ENCODE measurements at places on chromosomes 4 and X. TPM values are rescaled to one million over a fixed set of nuclear protein-coding genes. Genes with fewer than 3 reads are reported as not detected.

Gene RAI2
- not detected for total RNA-seq

Gene MTNR1A
- total RNA-seq: 1.2 TPM

Gene BEX1
- 104 TPM for total RNA-seq

Gene IGSF1
- not detected for total RNA-seq

DNA sequence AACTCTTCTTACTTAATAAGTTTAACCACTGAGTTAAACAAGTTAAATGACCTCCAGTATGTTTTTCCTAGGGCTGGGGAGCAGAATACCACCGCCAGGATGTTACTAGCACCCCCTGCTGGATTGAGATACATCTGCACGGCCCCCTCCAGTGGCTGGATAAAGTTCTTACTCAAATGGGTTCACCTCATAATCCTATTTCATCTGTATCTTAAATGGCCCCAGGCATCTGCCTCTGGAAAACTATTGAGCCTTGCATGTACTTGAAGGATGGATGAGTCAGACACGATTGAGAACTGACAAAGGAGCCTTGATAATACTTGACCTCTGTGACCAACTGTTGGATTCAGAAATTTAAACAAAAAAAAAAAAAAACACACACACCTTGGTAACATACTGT is 61.5 kb upstream of the MMAA start:
- H3K27me3 ChIP-seq: no peaks in the 10 kb centered on the region
- no peaks in the 10 kb centered on the region for H3K4me1 ChIP-seq
- peaks cover 6% of the 10 kb centered on the region for H3K36me3 ChIP-seq
- no peak overlapping the region for H3K4me3 ChIP-seq
- H3K27ac ChIP-seq: no peak overlapping the region
- DNase-seq: peak; percentile 81

GRCh38 chr4:168511780-168512489 is 15.1 kb downstream of the PALLD start:
- no peak overlapping the region for H3K27ac ChIP-seq
- no peaks in the 10 kb centered on the region for H3K36me3 ChIP-seq
- DNase-seq: no peak
- no peak overlapping the region for H3K4me3 ChIP-seq
- H3K4me1 ChIP-seq: peaks cover 4% of the 10 kb centered on the region

DNA sequence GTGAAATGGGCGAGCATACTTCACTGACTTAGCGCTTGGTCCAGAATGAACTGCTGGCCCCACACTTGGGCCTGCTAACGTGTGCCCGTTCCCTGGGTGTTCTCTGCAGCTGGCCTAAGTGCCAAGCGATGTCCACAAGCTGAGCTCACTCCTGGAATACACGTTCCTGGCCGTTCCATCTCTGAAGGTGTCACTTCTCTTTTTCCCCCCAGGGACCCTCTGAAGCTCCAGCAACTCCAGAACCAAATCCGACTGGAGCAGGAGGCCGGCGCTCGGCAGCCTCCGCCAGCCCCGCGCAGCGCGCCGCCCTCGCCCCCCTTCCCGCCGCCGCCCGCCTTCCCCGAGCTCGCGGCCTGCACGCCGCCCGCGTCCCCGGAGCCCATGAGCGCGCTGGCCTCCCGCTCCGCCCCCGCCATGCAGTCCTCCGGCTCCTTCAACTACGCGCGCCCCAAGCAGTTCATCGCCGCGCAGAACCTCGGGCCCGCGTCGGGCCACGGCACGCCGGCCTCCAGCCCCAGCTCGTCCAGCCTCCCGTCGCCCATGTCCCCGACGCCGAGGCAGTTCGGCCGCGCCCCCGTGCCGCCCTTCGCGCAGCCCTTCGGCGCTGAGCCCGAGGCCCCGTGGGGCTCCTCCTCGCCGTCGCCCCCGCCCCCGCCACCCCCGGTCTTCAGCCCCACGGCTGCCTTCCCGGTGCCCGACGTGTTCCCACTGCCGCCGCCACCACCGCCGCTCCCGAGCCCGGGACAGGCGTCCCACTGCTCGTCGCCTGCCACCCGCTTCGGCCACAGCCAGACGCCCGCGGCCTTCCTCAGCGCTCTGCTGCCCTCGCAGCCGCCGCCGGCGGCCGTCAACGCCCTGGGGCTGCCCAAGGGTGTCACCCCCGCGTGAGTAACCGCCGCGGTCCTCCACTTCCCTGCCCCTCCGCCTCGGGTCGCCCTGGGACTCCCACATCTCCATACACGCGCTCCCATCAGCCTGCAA is 132.3 kb downstream of the CBR4 start:
- no peaks in the 10 kb centered on the region for H3K4me1 ChIP-seq
- peak overlapping the region; percentile 41 for H3K4me3 ChIP-seq
- DNase-seq: peak; percentile 37
- peak overlapping the region; percentile 14 for H3K27ac ChIP-seq
- peaks cover 7% of the 10 kb centered on the region for H3K36me3 ChIP-seq
- no peaks in the 10 kb centered on the region for H3K27me3 ChIP-seq

DNA sequence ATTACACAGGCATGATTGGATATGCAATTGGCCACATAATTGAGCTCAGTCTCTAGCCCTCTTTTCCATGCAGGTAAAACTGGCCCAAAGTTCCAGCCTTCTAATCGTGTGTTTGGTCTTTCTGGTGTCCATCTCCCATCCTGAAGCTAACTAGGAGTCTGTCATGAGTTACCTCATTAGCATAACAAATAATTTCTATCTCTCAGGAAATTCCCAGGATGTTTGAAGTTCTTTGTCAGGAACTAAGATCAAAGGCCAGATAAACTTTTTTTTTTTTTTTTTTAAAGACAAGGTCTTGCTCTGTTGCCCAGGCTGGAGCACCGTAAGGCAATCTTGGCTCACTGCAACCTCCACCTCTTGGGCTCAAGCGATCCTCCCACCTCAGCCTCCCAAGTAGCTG is 15.8 kb downstream of the ATXN3L start:
- no peak for DNase-seq
- no peak overlapping the region for H3K27ac ChIP-seq
- no peak overlapping the region for H3K4me3 ChIP-seq
- H3K36me3 ChIP-seq: no peaks in the 10 kb centered on the region
- no peaks in the 10 kb centered on the region for H3K4me1 ChIP-seq
- no peaks in the 10 kb centered on the region for H3K27me3 ChIP-seq

GRCh38 chr4:89249716-89250361 is 57.8 kb downstream of the GPRIN3 start:
- no peaks in the 10 kb centered on the region for H3K27me3 ChIP-seq
- no peaks in the 10 kb centered on the region for H3K36me3 ChIP-seq
- no peaks in the 10 kb centered on the region for H3K4me1 ChIP-seq
- DNase-seq: no peak

GRCh38 chr4:182015893-182016292 is 227.3 kb upstream of the TENM3 start:
- H3K4me1 ChIP-seq: no peaks in the 10 kb centered on the region
- no peaks in the 10 kb centered on the region for H3K27me3 ChIP-seq
- no peaks in the 10 kb centered on the region for H3K36me3 ChIP-seq
- no peak overlapping the region for H3K4me3 ChIP-seq
- peak; percentile 13 for DNase-seq
- H3K27ac ChIP-seq: no peak overlapping the region

DNA sequence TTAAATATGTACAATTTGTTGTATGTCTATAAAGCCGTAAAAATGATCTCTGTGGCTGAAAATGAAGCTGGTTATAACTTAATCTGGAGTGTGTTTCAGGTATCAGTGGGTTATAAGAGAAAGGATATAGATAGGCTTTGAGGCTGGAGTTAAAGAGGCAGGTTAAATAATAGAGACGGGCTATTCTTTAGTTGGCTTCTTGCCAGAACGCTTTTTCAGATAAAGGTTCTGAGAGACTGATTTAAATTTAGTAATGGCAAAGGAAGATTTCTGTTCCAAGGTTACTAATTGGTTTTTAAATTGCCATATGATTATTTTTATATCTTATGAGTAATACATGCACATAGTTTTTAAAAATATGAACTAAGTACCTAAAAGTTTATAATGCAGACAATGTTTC is 117.4 kb downstream of the AWAT2 start:
- no peak for DNase-seq
- no peaks in the 10 kb centered on the region for H3K4me1 ChIP-seq
- no peak overlapping the region for H3K4me3 ChIP-seq
- no peak overlapping the region for H3K27ac ChIP-seq
- no peaks in the 10 kb centered on the region for H3K36me3 ChIP-seq
- peaks cover 2% of the 10 kb centered on the region for H3K27me3 ChIP-seq

DNA sequence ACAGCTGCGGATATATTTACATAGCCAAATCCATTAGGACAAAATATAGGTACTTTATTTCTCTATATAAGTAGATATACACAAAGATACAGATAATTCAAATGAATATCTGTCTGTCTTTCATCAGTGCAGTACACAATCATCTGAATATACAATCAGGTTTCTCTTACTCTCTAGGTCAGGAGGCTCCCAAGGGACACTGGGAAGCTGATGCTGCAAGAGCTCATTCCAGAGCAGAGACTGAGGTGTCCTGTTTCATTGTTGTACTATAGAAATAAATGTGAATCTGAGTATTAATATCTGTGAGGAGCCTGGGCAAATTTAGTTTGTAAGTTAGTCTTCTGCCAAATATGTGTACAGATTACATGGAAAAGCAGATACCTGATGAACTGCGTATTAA is 4.2 kb downstream of the TLL1 start:
- H3K4me3 ChIP-seq: no peak overlapping the region
- peaks cover 30% of the 10 kb centered on the region for H3K27me3 ChIP-seq
- no peak overlapping the region for H3K27ac ChIP-seq
- peaks cover 29% of the 10 kb centered on the region for H3K4me1 ChIP-seq
- no peaks in the 10 kb centered on the region for H3K36me3 ChIP-seq

DNA sequence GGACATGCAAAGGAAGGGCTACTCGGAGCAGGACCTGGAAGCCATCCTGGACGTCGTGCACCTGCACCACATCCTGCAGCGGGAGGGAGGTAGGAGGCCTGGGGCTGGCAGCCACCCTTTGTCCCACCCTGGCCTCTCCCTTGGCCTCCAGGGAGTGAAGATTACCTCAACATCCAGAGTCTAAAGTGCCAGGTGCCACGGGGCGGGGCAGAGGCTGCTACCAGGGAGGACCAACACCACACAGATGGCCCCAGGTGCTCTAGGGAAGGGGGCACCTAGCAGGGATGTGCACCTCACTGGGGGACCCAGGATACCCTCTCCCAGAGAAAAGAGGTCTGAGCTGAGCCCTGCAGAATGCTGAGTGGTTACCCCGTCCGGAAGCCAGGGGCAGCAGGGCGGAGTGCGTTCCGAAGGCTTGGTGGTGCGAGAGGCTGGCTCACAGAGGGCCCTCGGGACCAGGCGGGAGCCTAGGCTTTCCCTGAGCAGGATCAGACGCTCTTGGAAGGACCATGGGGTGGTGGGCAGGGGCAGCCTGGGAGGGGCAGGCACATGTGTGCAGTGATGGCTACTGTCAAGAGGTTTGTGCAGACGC is 16.1 kb downstream of the ABCD1 start:
- H3K4me3 ChIP-seq: no peak overlapping the region
- H3K4me1 ChIP-seq: no peaks in the 10 kb centered on the region
- no peak overlapping the region for H3K27ac ChIP-seq
- no peaks in the 10 kb centered on the region for H3K27me3 ChIP-seq
- H3K36me3 ChIP-seq: no peaks in the 10 kb centered on the region

- no peaks in the 10 kb centered on the region for H3K4me1 ChIP-seq
- no peaks in the 10 kb centered on the region for H3K36me3 ChIP-seq
- no peak overlapping the region for H3K4me3 ChIP-seq
- H3K27ac ChIP-seq: no peak overlapping the region
- no peaks in the 10 kb centered on the region for H3K27me3 ChIP-seq
Observed at GRCh38 chr4:4333265-4333706, 43.2 kb downstream of the ZBTB49 start.

DNA sequence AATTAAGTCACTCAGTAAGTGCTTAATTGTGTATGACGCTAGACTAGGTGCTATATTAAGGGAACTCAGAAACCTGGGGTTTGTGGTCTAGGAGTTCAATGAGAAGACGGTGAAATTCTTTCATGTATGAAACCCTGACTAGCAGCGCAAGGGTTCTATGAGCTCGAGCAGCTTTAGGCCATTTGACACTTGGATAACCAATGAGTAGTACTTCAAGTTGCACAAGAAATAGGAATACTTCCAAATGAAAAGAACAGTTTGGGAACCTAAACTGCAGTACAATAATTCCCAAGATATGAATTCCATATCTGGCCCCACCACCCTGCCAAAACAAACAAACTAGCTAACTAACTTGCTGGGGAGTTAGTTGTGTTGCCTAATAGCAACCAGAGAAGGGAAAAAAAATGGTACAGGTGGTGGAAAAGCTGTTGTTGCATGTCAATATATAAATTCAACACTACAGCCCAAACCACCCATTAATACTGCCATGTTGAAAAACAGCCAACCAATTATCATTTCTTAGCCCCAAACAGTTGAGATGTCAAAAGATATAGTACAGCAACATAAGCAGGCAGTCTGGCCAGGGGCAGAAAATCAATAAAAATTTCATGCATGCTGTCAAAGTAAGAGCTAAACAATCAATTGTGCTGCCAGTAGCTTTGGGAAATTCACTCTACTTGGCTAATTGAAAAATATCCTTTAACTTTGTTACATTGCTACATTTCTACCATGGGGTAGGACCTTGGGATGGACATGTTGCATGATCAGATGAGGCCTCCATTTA is 54.6 kb upstream of the MCF2 start:
- no peak overlapping the region for H3K27ac ChIP-seq
- peaks cover 16% of the 10 kb centered on the region for H3K36me3 ChIP-seq

DNA sequence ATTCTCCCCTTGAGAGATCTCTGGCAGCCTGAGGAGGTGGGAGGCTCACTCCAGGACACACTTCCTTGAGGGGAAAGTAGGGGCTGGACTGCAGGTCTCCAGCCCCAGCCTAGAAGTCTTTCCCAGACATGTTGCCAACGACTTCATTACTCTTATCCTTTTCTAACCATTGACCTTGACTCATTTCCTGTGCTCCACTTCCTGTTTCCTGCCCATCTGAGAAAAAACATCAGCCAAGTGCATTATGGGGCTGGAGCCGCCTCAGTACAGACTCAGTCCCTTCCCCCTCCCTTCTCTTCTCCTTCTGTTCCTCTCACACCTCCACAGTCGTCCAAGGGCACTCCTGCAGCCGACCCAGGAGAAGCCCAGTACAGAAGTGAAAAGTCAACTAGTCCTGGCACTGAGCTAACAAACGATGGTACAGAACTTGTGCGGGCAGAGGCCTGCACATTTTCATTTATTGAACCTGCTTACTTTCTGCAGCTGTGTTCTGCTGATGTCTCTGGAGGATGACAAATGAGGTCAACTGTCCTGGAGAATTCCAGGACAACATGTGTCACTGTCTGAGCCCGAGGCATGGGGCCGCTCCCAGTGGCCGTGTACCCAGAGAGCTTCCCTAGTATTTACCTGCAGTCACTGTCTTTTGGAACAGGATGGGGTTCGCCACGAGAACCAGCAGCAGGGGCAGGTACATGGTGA is 20.1 kb downstream of the GPR143 start:
- no peaks in the 10 kb centered on the region for H3K27me3 ChIP-seq
- peak; percentile 83 for DNase-seq
- no peaks in the 10 kb centered on the region for H3K36me3 ChIP-seq
- H3K4me1 ChIP-seq: peaks cover 10% of the 10 kb centered on the region
- no peak overlapping the region for H3K4me3 ChIP-seq
- no peak overlapping the region for H3K27ac ChIP-seq

- peak; percentile 40 for DNase-seq
- H3K27me3 ChIP-seq: no peaks in the 10 kb centered on the region
- no peak overlapping the region for H3K4me3 ChIP-seq
- H3K4me1 ChIP-seq: peaks cover 9% of the 10 kb centered on the region
Observed at GRCh38 chr4:76758290-76758882, 139.6 kb downstream of the SOWAHB start.

GRCh38 chrX:56784666-56785065 is 55.6 kb downstream of the NBDY start:
- no peaks in the 10 kb centered on the region for H3K36me3 ChIP-seq
- H3K4me1 ChIP-seq: no peaks in the 10 kb centered on the region
- no peaks in the 10 kb centered on the region for H3K27me3 ChIP-seq
- H3K4me3 ChIP-seq: no peak overlapping the region
- no peak overlapping the region for H3K27ac ChIP-seq

Measured in A673 (cell line).